ENCODE measurements at places on chromosomes 11 and 22.

GRCh38 chr22:22770280-22770871, 117.2 kb upstream of the IGLL5 start:
- no peak for DNase-seq

GRCh38 chr11:134043821-134044420, 25.0 kb upstream of the JAM3 start:
- DNase-seq = no peak

- DNase-seq = no peak
These were observed 43.0 kb downstream of the RASSF10 start for GRCh38 chr11:13052130-13052571.

GRCh38 chr11:26743622-26744021, 21.8 kb upstream of the SLC5A12 start:
- no peak for DNase-seq

DNA sequence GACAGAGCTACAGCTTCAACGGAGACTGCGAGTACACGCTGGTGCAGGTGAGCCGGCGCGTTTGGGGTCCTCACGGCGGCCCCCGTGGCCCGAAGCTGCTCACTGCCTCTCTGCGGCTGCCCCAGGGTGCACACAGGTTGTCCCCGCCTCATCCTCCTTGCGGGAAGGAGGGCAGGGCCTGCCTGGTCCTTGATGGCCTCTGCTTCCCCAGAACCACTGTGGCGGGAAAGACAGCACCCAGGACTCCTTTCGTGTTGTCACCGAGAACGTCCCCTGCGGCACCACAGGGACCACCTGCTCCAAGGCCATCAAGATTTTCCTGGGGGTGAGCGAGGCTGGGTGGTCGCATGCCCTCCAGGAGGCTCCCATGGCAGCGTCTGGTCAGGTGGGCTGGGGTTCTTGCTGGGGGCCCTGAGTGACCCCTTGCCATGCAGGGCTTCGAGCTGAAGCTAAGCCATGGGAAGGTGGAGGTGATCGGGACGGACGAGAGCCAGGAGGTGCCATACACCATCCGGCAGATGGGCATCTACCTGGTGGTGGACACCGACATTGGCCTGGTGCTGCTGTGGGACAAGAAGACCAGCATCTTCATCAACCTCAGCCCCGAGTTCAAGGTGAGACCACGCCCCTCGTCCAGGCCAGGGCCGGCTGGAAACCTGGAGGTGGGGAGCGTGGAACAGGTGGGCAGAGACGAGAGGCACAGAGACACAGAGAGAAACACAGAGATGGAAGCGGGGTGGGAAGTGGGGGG, 19.4 kb downstream of the MUC5AC start:
- DNase-seq = no peak

- no peak for DNase-seq
These were observed 14.5 kb downstream of the SOX6 start for GRCh38 chr11:16341853-16342252.

DNA sequence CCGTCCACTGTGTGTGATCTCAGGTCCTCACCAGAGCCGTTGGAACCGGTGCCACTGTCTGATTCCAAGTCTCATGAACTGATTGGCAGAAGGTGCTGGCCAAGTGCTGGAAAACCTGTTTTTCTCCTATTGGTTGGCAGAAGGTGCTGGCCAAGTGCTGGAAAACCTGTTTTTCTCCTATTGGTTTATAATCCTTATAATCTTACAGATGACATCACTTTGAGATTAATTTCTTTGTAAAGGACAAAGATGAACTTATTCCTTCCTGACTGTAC, 1106.3 kb downstream of the BRD1 start:
- no peak for DNase-seq

GRCh38 chr11:71080239-71081097, 171.9 kb downstream of the SHANK2 start:
- peak; percentile 88 for DNase-seq

- DNase-seq = no peak
These were observed 19.6 kb upstream of the DLAT start for GRCh38 chr11:112005422-112006094.

GRCh38 chr11:117300773-117301172, 9.6 kb downstream of the BACE1-AS start:
- DNase-seq = no peak

DNA sequence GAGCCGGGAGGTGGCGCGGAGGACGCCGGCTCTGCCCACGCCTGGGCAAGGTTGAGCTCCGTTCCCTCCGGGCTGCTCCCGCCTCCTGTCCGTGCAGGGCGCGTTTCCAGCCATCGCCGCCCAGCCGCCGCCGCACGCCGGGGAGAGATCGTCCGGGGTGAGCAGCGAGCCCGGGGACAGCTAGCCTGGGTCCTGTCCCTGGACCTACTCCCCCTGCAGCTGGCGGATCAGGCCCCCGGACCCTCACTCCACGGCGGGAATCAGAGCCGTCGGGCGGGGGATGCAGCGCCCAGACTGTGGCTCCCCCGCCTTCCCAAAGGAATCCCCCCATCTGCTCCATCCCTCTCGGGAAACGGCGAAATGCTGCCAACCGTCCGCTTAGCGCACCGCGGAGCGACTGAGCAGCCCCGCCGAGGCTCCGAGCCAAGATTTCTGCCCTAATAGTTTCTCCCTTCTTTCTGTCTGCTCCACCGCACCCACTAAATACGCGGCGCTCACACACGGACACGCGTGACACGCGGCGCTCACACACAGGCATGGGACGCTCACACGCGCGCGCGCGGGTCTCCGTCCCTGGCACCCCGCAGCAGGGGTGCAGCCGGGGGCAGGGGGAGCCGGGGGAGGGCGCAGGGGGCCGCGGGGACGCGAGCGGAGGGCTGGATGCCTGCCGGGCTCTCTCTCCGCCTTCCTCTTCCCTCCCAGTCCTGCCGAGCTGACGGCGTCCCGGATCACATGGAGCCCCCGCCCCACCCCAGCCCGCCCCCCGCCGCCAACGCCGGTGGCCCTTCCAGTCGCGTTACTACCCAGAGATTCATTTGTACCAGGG, at the start of gene KCNJ5:
Gene KCNJ5 (plus strand): TSS at position 814 of the 826 bp plus-strand sequence. CDS start 19,918 bp downstream, outside the sequence.
- DNase-seq = no peak

DNA sequence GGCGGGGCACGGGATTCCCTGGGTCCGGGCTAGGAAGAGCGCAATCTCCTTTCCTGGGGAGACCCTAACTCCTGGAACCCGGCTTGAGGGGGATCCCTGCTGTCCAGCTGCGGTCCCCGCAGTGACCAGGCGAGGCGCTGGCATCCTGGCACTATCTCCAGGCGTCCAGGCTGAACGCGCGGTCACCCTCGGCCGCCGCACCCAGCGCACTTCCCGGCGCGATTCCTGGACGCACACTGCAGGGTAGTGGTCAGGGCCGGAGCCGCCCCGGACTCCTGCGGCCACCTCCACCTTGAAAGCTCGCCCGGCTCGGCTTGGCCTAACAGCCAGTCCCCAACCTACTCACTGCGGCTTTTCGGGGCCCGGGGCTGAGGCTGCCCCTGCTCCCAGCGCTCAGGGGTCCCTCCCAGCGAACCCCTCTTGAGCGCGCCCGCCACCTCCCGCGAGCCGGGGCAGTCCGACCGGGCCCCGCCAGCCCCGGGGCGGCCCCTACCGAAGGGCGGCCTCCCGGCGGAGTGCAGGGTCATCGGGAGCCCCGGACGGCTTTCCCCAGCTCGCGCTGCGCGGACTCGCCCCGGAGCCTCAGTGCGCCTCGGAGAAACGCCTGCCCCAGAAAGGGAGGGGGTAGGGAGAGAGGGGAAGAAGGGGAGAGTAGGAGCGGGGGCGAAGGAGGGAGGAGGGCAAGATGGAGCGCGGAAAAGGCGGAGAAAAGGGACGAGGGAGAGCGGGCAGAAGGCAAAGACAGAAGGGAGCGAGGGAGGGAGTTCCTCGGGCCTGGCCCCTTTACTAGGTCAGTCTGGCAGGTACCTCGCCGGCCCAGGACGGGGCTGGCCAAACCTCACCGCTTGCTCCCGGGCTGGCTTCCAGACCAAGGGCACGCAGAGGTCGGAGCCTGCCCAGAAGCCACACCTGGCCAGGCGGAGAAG, 1.0 kb downstream of the POU2AF3 start:
- no peak for DNase-seq

DNA sequence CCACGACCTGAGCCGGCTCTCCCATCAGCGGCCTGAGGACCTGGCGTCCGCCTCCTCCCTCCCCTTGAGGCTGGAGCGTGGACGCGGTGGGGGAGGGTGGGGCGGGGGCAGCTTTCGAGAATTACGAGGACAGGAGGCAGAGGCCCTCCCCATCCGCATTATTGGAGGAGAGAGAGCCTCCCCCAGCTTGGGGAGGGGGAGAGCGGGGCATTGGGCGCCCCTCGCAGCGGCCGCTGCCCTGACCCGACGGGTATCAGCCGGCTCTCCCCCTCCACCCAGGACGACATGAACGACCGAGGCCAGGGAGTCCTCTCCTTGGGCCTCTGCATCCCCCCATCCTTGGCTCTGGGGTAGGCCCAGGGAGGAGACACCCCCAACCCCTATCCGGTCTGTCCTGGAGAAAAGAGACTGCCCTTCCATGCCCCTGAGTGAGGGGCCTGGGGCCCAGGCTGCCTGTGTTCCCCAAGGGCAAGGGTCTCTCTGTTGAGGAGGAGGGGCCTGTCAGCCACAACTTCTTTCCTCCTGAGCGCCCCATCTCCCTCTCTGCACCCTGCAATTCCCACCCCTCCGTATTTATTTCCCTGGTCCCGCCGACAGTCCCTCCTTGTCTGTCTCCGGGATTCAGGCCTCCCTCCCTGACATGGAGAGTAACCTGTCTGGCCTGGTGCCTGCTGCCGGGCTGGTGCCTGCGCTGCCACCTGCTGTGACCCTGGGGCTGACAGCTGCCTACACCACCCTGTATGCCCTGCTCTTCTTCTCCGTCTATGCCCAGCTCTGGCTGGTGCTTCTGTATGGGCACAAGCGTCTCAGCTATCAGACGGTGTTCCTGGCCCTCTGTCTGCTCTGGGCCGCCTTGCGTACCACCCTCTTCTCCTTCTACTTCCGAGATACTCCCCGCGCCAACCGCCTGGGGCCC, 495 bp downstream of the GPR137 start:
- DNase-seq = no peak

- DNase-seq = no peak
These were observed 13.8 kb downstream of the ADAMTS15 start for GRCh38 chr11:130462101-130462885.

GRCh38 chr22:23144932-23145877, at the start of gene RAB36:
Gene RAB36 (plus strand): TSS chr22:23145477. CDS start chr22:23146617, 1,140 bp downstream.
- DNase-seq = no peak

DNA sequence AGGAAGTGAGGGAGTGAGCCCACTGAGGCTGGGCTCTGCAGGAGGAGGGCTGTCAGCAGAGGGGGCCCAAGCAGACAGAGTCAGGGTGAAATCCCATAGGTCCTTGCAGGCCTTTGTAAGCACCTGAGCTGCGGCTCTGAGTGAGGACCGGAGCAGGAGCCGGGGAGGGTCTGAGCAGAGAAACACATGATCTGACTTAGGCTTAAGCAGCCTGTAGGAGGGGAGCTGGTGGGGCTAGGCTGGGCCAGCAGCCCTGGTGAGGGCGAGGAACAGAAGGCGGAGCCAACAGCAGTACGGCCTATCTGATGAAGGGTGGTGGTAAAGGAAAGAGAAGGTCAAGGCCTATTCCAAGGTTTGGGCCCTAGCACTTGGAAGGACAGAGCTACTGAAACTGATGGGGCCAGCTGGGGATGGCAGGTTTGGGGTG, 26.9 kb upstream of the CBX7 start:
- no peak for DNase-seq

GRCh38 chr11:85539740-85540139, 87.4 kb downstream of the DLG2 start:
- DNase-seq = no peak

GRCh38 chr11:93832780-93833179, 17.6 kb downstream of the VSTM5 start:
- DNase-seq = no peak

GRCh38 chr11:124712392-124712791, 27.4 kb upstream of the NRGN start:
- no peak for DNase-seq

GRCh38 chr22:19815093-19815822, 39.4 kb downstream of the GNB1L start:
- DNase-seq = no peak

DNA sequence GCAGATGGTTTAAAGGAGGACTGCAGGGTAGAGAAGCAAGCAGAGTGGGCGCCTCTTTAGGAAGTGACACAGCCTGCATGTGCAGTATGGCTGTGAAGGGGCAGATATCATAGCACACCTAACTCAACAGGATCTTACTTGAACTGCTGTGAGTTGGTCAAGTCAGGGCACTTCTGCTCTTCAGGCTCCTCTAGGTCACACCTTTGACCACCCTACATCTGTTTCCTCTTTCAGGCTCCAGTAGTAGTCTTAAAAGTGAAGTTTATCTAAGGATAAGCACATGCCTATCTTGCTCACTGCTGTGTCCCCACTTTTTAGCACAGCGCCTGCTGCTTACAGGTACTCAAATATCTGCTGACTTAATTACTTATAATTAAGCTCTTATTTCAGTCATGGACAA, 6.5 kb downstream of the MRPL16 start:
- DNase-seq = no peak

DNA sequence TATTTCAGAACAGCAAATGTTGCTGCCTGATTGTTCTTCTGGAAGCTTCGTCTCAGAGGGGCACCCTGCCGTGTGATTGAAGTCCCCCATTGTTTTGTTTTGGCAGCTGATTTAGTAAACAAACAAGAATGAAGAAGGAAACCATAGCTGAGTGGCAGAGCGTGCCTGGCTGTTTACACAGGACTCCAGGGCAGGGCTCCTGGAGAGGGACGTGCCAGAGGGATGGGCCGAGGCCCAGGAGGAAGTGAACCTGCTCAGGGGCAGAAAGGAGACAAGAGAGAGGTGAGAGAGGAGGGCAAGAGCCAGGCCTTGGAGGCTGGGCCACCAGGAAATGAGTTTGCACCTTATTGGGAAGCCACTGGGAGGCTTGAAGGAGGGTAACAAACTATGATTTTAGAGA, 85.5 kb upstream of the B3GAT1 start:
- no peak for DNase-seq

GRCh38 chr11:115185507-115185906, 318.7 kb downstream of the CADM1 start:
- DNase-seq = no peak

DNA sequence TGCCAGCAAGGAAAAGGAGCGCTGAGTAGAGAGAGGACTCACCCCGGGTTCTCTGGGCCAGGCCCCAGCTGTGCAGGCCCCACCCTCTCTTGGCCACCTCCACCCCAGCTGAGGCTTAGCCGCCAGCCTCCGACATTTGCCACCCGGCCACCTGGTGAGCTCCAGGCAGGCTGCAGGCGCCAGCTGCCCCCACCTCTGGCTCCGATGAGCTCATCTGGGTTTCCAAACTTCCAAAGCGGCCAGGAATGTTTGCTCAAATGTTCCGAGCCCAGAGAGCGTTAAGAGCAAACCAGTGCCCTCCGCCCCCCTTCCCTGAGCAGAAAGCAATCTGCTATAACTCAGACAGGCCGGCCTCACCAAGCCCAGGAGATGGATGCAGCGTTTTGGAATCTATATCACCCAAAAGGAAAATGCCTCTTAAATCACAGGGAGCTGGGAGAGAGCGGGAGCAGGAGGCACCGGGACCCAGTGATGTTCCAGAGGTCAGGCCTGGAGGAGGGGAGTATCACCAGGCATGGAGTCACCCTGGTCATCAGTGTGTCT, 9.1 kb upstream of the MN1 start:
- no peak for DNase-seq
